ENCODE measurements at places on chromosomes 2 and 18.
A peak's percentile ranks its signal among the peaks of the same experiment; 100 is the strongest.

- peak; percentile 88 for DNase-seq
Measured at GRCh38 chr2:55268907-55269644, at the start of gene MTIF2. Gene MTIF2, minus strand, starts transcription at chr2:55269231. Its CDS starts 5,373 bp downstream, at chr2:55263858.

DNA sequence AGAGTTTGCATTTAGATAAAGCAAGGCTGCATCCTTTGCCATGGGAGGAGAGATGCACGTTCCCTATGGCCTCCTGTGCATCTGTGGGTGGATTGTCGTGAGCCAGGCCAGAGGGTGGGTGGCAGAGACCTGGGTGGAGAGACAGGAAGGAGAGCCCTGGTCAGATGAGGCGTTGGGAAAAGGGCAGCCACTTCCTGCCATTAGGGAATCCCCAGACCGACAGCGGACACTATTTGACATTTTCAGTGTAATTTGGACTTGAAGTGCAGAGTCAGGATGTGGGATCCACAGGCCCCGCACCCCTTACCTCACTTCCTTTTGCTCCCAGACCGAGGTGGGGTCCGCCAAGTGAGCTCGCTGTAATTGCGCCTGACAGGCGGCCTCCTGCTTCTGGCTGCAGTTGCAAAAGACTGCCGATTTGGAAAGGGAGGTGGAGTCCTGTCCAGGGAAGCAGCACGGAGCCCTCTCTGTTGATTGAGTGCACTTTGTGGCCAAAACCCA is 150.0 kb downstream of the DYSF start:
- no peak for DNase-seq

DNA sequence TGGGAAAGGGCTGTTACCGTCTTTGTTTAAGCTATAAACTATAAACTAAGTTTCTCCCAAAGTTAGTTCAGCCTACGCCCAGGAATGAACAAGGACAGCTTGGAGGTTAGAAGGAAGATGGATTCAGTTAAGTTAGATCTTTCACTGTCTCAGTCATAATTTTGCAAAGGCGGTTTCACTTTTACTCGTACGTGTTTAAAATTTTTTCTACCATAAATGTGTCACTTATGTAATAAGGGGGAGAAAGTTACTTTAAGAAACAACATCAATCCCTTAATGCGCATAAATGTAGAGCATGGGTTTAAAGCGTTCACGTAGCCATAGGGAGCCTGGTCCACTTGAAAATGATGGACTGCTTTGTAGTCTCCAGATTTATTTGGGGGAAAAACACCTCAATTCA is 71.3 kb downstream of the SNORC start:
- DNase-seq = no peak

- no peak for DNase-seq
Measured at GRCh38 chr2:1101982-1102590, 151.4 kb downstream of the SNTG2 start.

GRCh38 chr2:236167297-236168109 is 683 bp downstream of the GBX2 start:
- DNase-seq = no peak

GRCh38 chr2:101356521-101356920 is 30.8 kb downstream of the CREG2 start:
- no peak for DNase-seq

DNA sequence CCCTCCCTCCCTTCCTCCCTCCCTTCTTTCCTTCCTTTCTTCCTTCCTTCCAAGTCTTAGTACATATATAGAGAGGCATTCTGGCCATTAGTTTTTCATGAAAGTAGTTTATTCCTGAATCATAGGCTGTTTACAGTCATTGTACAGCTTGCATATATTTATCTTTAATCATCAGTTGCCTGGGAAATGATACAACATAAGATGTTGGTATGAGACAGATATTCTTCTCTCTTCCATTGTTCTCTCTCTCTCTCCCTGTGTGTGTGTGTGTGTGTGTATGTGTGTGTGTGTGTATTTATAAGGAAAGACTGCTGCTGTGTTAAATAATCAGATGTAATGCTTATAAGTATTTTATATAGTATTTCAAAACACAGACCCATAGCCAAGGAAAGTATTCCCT is 289.8 kb upstream of the UBE2E3 start:
- no peak for DNase-seq

DNA sequence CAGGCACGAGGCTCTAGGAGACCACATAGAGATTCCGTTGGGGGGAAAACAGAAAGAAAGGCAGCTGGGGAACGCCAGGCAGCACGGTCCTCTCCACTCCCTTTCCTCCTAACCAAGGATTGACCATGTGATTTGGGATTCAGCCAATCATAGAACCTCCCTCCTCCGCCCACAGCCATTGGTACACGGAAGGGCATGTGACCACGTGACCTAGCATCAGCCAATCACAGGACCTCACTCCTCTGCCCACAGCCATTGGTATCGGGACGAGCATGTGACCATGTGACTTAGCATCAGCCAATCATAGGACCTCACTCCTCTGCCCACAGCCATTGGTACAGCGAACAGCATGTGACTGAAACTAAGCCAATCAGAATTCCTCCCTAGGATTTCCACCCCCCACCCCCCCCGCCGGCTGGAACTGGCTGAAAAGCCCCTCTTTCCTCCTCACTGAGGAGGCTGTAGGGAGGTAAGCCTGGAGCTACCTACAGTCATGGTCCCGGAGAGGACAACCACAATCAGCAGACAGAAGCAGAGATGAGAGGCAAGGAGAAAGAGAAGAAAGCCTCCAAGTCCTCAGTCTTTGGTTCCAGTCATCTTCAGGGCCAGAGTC is 7.6 kb downstream of the SERPINE2 start:
- DNase-seq = no peak

DNA sequence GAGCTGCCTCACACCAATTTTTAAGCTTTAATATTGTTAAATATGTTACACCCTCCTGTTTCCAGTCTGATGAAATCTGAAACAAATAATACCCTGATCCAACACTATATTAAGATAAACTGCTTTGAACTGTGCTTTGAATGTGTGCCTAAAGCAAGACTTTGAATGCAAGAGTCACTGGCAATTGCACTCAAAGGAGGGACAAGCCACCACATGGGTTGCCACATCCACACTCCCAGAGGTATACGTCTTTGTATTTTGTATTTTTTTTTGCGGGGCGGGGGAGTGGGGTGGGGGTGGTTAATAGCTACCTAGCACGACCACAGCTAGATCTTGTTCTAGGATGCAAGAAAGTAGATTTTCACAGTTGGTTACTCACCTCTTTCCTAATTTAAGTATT is 1.8 kb upstream of the ZEB2 start:
- DNase-seq = no peak

GRCh38 chr2:2851806-2852777 is 521.0 kb upstream of the MYT1L start:
- no peak for DNase-seq

DNA sequence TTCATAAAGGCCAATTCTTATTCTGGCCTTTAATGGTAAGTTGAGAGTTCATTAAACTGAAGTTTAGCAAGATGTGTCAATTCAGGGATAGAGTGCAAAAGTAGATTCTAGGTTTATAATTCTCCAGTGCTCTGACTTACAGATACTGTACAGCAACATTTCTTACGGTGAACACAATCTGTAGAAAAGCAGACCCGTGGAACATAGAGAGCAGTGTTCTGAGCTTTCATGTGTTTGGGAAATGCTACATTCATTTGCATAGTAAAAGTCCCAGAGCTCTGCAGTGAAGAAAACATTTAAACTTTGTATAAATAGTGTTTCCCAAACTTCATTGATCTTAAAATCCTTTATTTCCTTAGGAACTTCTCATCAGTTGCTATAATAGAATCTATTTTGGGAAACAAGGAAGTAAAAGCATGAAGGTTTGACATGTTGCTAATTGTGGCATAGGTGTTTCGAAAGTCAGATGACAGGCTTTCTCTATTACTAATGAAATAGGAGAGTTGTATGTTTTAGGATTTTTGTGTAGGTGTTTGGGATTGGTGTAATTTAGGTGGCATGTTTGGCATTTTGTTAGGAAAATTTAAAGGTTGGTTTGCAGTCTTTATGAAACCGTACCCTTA is 138.2 kb downstream of the ASXL3 start:
- no peak for DNase-seq

DNA sequence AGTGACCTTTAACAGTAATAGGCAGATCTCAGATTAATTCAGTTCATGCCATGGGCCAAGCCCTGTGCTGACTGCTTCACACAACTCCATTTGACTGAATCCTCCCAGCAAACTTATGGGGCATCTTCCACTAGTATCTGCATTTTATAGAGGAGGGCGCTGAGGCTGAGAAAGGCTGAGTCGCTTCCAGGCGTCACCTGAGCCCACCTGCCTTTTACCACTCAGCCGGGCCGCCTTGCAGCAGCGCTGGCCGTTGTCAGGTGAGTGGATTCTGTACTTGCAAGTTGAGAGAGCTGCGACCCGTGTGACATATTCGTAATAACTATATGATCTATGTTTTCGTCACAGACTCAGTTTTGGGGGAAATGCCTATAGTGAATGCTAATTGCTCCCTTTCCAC is 59.3 kb upstream of the B3GNT7 start:
- no peak for DNase-seq

DNA sequence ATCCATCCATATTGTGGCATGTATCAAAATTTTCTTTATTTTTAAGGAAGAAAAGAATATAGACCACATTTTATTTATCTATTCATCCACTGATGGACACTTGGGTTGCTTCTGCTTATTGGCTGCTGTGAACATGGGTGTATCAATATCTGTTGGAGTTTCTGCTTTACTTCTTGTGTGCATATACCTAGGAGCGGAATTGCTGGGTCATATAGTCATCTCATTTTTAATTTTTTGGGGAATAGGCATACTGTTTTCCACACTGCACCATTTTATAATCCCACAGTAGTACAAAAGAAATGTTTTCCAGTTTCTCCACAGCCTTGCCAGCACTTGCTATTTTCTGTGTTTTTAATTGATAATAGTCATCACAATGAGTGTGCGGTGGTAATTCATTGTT is 197.2 kb downstream of the ACKR3 start:
- no peak for DNase-seq

DNA sequence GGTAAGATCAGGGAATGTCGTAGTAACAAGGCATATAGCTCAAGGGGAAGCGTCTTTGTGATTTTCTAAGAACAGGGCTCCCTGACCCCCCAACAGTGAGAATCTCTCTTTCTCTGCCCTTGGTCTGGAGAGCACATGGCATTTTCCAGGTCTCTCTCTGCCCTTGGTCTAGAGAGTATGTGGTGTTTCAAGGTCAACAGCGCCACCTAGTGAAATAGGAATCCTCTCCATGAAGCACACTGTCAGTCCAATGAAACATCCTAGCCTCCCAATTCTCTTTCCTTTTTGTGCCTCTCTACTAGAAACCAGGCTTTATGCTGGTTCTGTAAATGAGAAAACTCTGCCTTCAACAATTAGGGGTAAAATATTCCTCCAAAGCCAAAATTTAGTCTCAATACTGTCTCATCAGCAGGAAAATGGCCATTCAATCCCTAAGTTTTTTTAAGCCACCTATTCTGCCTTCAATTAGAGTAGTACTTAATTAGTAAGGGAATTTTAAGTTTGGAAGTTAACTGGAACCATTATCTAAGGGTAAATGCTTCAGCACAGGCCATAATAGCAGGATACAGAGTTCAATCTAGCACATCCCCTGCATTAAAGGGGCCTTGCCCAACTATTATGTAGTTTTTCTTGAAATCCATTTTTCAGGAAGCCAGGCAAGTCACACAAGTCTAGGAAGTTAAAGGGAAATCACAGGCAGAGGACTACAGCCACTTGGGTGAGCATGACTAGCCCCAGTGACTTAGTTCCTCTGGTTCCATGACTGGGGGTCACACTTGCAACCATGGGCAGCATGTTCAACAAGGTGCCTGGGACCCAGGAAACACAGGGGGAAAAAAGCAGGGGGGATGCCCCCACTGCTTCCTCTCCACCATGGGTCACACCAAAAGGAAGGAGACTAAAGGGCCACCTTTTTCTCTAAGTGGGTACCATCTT is 12.4 kb downstream of the DYM start:
- DNase-seq = no peak

GRCh38 chr2:99106913-99107312 is 34.6 kb upstream of the C2orf15 start:
- DNase-seq = no peak

DNA sequence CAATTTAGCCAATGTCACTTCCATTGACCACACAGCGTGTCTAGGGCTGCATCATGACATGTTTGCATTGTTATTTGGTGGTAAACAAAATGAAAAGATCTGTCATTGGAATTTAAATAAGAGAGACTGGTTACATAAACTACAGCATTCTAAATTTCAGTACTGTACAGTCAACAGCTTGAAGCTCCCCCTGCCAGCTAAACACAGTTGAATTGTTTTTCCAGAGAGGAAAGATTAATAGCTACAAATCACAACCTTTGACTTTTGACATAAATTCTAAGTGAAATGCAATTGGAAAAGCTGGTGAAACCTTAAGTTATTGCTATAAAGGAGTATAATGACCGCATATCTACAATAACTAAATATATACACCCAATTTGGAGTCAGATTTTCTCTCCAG is 1600.0 kb upstream of the ACVR2A start:
- DNase-seq = no peak
